ENCODE measurements at places on chromosomes 7 and 10. TPM values are rescaled to one million over a fixed set of nuclear protein-coding genes. Genes with fewer than 3 reads are reported as not detected.

- H3K36me3 ChIP-seq = no peaks in the 10 kb centered on the region
- H3K27ac ChIP-seq = no peak overlapping the region
- H3K4me3 ChIP-seq = no peak overlapping the region
- no peak for DNase-seq
- no peaks in the 10 kb centered on the region for H3K4me1 ChIP-seq
- no peaks in the 10 kb centered on the region for H3K27me3 ChIP-seq
Observed at GRCh38 chr7:29236071-29236580, 41.6 kb downstream of the CHN2 start.

DNA sequence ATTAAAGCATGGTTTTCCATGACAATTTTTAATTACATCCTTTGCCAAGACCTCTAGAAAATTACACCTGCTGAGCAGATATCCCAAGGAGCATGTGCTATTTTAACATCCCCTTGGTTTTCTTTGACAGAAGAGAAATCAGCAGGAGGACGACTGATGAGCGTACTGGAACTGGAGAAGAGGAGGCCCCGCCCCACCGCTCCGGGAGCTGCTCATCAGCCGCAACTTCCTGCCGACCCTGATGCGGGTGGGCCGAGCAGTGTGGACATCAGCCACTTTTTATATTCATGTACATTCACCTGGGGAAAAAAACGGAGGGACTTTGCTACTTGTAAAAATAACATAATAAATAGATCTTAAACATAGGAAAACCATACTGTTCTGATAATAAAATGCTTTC lies 54.2 kb downstream of the CDC123 start:
- no peaks in the 10 kb centered on the region for H3K27me3 ChIP-seq
- H3K4me3 ChIP-seq = no peak overlapping the region
- DNase-seq = no peak

DNA sequence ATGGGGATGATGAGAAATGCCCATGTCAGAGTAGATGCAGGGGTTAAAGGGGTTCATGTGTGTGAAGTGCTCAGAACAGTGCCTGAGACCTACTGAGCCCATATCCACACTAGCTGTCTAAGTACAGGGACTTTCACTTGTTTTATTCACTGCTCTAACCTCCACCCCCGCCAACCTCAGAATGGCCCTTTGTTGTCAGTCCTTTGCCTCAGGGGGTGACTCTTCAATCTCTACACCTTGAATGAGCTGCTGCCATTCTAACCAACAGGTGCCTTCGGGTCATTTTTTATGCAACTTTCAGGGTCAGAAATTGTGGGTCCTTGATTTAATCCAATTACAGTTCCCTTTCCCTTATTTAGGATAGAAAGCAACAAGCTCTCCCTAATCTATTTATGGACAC lies 26.2 kb downstream of the VSTM4 start:
- DNase-seq = no peak
- no peak overlapping the region for H3K4me3 ChIP-seq
- no peak overlapping the region for H3K27ac ChIP-seq
- no peaks in the 10 kb centered on the region for H3K36me3 ChIP-seq
- H3K4me1 ChIP-seq = peaks cover 28% of the 10 kb centered on the region
- no peaks in the 10 kb centered on the region for H3K27me3 ChIP-seq

TMEM176A gene
- 8.4 TPM for total RNA-seq

- no peaks in the 10 kb centered on the region for H3K4me1 ChIP-seq
- no peak overlapping the region for H3K4me3 ChIP-seq
- DNase-seq = no peak
- no peaks in the 10 kb centered on the region for H3K27me3 ChIP-seq
Observed at GRCh38 chr7:98548971-98549370, 68.1 kb upstream of the NPTX2 start.

DNA sequence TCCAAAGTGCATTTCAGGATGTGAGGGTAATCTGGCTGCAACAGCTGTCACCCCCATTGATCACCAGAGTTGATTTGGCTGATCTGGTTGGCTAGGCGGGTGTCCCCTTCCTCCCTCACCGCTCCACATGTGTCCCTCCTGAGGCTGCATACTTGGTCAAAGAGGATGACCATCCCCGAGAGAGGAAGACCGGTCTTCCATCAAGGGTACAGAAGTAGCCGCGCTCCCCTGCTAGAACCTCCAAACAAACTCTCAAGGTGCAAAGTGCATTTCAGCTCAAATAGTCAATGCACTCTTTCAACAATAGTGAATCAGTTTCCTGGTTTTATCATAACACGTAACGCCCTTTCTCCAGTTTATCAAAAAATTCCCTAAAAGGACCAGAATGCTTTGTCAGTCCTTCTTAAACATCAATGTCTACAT lies 44.6 kb downstream of the CARD11 start:
- H3K27ac ChIP-seq = no peak overlapping the region
- H3K36me3 ChIP-seq = no peaks in the 10 kb centered on the region
- DNase-seq = no peak
- H3K27me3 ChIP-seq = no peaks in the 10 kb centered on the region

DNA sequence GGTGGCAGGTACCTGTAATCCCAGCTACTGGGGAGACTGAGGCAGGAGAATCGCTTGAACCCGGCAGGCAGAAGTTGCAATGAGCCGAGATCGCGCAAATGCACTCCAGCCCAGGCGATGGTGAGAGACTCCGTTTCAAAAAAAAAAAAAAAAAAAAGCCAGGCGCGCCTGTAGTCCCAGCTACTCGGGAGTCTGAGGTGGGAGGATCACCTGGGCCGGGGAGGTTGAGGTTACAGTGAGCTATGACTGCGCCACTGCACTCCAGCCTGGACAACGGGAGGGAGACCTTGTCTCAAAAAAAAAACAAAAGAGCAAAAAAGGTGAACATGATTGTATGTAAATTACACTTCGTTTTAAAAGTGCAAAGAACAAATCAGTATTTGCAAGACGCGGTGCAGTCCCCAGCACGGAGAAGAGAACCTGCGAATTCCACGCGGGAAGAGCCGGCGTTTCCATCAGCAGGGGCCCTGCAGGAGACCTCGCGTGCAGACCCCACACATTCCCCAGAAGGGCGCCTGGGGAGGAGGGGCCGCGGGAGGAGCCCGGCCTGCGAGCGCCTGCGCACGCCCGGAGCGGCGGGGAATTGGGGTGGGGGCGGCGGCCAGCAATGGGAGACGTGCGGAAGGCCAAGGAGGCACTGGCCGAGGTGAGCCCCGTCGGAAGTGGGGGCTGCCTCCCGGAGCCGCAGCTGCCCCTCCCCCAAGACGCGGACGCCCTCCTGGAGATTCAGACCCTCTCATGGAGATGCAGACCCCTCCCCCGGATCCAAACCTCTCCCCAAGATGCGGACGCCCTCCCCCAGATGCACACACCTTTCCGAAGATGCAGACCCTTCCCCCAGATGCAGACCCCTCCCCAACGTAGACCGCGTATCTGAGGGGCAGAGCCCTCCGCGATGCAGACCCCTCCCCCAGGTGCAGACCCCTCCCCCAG lies 16.7 kb upstream of the SUN1 start:
- DNase-seq = peak; percentile 62
- H3K27ac ChIP-seq = peak overlapping the region; percentile 84
- peak overlapping the region; percentile 61 for H3K4me3 ChIP-seq
- H3K36me3 ChIP-seq = no peaks in the 10 kb centered on the region
- no peaks in the 10 kb centered on the region for H3K27me3 ChIP-seq

- H3K36me3 ChIP-seq = no peaks in the 10 kb centered on the region
- no peak overlapping the region for H3K4me3 ChIP-seq
- no peaks in the 10 kb centered on the region for H3K27me3 ChIP-seq
- H3K27ac ChIP-seq = no peak overlapping the region
- DNase-seq = no peak
Observed at GRCh38 chr10:42955493-42955889, 121.4 kb upstream of the RET start.

DNA sequence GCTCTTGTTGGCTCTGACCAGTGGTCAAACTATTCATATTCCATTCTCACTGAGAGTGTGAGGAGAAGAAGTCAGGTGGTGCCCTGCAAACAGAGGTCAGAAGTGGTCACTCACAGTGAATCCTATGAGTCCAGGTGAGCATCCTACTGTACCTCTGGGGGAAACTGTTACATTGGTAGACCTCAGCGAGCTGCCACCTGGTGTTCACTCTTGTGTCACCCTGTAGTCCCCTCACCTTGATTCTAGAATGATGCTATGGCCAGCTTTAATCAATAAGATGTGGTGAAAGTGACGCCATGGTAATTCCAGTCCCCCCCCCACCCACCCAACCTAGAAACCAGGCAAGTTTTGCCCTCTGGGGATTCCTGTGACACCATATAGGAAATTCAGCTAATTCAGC lies 1.2 kb upstream of the AMPH start:
- no peak overlapping the region for H3K27ac ChIP-seq
- no peaks in the 10 kb centered on the region for H3K36me3 ChIP-seq
- H3K4me1 ChIP-seq = no peaks in the 10 kb centered on the region
- no peak overlapping the region for H3K4me3 ChIP-seq

DNA sequence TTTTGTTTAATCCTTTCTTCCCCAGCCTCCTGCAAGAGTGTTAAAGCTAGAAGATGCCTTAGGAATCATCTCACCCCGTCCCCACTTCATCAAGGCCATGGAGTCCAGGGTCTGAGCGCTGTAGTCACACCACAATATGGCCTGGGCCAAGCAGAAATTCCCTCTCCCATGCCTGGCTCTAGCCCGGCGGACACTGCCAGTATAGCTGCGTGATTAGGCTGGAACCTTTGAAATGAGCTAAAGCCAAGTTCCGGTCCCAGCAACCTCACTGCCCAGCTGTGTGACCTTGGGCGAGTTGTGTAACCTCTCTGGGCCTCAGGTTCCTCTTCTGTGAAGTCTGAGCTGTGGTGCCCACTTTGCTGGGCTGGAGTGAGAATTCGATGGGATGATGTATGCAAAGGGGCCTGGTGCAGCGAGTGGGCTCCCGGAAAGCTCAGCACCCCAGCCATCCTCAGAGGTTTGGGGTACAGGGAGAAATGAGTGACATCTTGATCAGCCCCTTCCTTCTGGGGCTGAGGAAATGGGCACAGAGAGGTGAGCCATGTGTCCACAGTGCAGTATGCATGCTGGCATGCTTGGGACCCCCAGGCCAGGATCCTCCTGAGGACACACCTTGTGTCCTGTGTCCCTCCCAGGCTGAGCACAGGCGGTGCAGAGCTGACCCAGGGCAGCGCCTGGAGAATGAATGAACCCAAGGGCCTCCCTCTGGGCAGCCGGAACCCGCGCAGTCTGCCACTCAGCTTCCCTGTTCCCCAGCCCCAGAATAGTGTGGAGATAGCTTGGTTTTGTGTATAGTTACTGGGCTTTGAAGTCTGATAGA lies 118.6 kb downstream of the ZMIZ1 start:
- H3K27me3 ChIP-seq = no peaks in the 10 kb centered on the region
- DNase-seq = no peak
- peaks cover 3% of the 10 kb centered on the region for H3K36me3 ChIP-seq
- no peak overlapping the region for H3K4me3 ChIP-seq

GRCh38 chr7:117186218-117187010 lies 136.4 kb downstream of the WNT2 start:
- H3K27me3 ChIP-seq = no peaks in the 10 kb centered on the region
- H3K4me1 ChIP-seq = no peaks in the 10 kb centered on the region
- DNase-seq = no peak
- H3K27ac ChIP-seq = no peak overlapping the region
- H3K4me3 ChIP-seq = no peak overlapping the region

DNA sequence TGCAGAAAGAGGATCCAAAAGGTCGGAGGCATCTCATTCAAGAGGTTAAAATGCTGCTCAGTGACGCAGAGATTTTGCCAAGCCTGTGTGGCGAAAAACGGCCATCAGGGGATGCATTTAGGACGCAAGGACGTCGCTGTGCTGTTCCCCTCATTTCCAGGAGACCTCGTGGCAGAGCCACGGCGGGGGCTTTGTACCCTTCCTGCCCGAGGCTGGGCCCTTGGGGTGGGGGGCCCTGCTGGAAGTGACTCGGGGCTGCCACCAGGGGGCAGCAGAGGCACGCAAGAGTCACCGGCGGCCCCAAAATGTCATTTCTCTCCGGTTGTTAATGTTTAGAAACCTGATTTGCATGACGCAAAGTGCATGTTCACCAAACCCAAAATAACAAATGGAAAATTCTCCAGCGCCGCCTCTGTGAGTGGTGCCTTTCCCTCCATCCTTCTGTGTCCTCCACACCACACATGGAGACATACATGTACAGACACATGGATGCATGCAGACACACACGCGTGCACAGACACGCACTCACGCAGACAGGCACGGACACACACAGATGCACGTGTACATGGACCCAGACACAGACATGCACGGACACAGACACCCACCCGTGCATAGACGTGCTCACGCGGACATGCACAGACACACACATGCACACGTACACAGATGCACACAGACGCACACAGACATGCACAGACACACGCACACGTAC lies 51.0 kb upstream of the NKX6-2 start:
- peak overlapping the region; percentile 74 for H3K27ac ChIP-seq
- no peaks in the 10 kb centered on the region for H3K27me3 ChIP-seq
- H3K4me1 ChIP-seq = peaks cover 8% of the 10 kb centered on the region
- peak; percentile 55 for DNase-seq
- no peak overlapping the region for H3K4me3 ChIP-seq

- H3K27ac ChIP-seq = no peak overlapping the region
- no peak for DNase-seq
- H3K4me1 ChIP-seq = no peaks in the 10 kb centered on the region
- no peak overlapping the region for H3K4me3 ChIP-seq
- no peaks in the 10 kb centered on the region for H3K27me3 ChIP-seq
Observed at GRCh38 chr7:35849158-35849831, 48.4 kb downstream of the SEPTIN7 start.

BTAF1 gene
- 61.3 TPM for total RNA-seq

- H3K4me3 ChIP-seq = no peak overlapping the region
- H3K27ac ChIP-seq = no peak overlapping the region
- peaks cover 74% of the 10 kb centered on the region for H3K27me3 ChIP-seq
- peaks cover 37% of the 10 kb centered on the region for H3K4me1 ChIP-seq
Observed at GRCh38 chr10:123139521-123140163, 3.9 kb downstream of the HMX3 start.

DNA sequence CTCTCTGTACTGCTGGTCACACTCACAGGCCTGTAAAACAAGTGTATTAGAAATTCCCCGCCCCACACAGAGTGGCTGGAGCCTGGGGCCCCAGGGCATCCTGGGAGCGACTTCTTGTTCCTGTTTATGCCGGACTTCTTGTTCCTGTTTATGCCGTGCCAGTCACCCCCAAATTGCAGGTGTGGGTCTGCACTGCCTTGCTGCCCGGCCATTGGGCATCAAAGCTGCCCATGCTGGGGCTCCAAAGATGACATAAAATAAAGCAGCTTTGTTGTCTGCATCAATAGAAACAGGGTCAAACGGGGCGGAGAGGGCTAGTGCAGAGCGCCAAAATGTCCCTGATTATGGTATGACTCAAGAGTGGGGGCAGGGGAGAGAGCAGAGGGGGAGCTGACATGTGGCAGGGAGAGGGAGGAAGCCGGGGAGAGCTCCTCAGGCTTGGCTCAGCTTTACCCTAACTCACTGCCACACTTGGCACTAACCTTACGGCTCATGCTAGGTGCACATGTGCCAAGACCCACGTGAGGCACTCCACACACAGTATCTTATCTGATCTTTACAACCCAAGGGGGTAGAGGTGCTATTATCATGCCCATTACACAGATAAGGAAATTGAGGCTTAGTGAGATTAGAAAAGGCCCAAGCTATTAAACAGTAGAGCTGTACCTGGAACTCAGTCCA lies 98.4 kb downstream of the PIP4K2A start:
- H3K27me3 ChIP-seq = no peaks in the 10 kb centered on the region
- no peak overlapping the region for H3K27ac ChIP-seq
